ENCODE measurements at places on chromosomes 3 and 15.

GRCh38 chr3:113677737-113678136 lies 18.7 kb downstream of the USF3 start:
- DNase-seq = no peak

DNA sequence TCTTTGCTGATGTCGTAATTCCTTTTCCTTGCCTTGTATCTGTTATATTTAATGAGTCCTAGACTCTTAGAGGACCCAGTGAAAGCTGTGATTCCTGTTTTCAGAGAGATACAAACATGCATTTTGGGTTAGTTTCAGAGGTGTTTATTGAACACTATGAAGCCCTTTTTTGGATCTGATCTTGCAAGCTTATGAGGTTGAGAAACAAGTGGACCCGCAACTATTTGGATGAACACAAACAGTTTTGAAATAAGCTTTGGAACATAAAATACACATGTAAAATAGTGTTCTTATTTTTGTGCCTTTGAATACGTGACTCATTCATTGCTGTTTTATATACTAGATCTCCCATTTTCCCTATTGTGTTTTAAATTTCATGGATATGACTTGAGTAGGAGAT lies 33.5 kb downstream of the SNRK start:
- DNase-seq = no peak

DNA sequence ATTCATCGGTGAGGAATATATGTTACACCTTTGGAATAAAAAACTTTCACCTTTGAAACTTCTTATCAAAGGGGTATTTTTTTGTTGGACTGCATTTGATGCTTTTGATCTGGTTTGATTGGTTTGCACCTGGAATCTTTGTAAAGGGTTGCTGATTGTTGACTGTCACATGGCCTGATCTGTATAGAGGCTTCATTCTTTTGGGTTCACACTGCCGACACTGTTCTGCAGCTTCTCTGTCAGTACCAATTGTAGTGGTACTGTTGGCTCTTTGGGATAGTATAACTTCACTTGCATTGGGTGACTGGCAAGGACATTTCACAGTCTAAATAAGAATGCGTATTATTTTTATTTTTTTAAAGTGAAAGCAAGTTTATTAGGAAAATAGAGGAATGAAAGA lies 155.7 kb downstream of the DOCK3 start:
- no peak for DNase-seq

DNA sequence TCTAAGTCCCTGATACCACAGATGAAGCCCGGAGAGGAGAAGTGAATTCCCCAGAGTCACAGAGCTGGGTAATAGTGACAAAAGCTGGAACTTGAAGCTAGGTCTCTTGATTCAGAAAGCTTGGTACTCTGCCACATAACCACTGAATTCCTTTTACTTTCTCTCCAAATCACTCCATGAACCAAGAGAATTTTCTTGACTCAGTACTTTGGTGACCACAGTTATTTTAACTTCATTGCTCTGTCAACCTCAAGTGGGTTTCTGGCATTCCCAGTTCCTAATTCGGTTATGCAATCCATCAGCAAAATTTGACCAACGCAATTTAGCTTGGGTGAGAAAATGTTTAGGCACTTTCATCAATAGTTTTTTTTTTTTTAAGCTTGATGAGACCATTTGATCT lies 61.0 kb upstream of the PPARG start:
- no peak for DNase-seq

GRCh38 chr3:87555290-87555689 lies 278.9 kb upstream of the POU1F1 start:
- no peak for DNase-seq

- DNase-seq = no peak
Measured at GRCh38 chr15:71078506-71079207, 36.6 kb upstream of the THSD4 start.

DNA sequence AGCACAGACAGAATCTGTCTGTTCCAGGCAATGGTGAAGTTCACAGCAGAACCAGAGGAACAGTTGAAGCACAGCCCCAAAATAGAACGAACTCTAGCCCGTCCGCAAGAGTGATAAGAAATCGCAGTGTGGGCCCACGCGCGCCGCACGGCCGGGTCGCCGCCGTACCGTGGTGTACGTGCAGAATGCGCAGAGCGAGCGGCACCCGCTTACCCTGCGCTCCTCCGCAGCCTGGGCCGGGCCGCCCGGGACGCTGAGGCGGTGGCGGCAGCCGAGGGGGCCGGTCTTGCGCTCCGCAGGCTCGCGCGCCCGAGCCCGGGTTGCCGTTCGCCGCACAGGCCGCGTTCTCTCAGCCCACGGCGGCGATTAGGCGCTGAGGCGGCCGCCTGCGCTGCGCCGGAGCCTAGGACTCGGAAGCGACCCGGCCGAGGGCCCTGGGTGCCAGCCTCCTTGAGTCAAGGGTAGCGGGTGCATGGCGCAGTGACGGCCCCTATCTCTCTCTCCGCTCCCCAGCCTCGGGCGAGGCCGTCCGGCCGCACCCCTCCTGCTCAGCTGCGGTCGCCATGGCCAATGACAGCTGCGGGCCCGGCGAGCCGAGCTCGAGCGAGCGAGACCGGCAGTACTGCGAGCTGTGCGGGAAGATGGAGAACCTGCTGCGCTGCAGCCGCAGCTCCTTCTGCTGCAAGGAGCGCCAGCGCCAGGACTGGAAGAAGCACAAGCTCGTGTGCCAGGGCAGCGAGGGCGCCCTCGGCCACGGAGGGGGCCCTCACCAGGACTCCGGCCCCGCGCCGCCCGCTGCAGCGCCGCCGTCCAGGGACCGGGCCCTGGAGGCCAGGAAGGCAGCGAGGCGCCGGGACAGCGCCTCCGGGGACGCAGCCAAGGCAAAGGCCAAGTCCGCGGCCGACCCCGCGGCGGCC lies 20.5 kb downstream of the WDR73 start:
- DNase-seq = no peak

- DNase-seq = no peak
Measured at GRCh38 chr3:179956416-179956830, 80.3 kb downstream of the PEX5L start.

GRCh38 chr3:124772081-124772831 lies 42.0 kb downstream of the UMPS start:
- no peak for DNase-seq

DNA sequence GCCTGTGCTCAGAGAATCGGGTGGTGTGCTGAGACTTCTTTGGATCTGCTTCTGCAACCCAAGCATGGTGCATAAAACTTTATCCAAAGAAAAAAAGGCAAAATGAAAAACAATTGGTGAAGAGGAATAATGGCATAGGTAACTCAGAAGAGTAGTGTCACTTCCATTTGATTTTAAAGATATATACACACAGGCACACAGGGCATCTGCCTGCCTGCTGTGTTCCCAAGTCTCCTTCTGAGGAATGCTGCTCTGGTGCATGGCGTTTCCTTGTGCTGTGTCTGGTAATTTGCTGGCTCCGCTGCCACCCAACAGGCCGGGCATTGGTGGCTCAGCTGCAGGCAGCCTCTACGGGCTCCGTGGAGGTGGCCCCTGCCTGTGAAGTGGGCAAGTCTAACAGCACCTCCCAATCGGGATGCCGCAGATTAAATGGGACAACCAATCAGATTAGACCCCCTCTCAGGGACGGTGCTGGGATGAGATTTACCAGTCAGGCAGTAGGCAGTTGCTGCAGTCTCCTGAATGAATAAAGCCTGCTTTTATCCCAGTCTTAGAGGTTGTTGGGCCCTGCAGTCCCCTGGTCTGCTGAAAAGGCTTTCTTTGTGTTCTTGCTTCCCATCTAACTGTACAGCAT lies 253.7 kb upstream of the RASGRP1 start:
- no peak for DNase-seq

DNA sequence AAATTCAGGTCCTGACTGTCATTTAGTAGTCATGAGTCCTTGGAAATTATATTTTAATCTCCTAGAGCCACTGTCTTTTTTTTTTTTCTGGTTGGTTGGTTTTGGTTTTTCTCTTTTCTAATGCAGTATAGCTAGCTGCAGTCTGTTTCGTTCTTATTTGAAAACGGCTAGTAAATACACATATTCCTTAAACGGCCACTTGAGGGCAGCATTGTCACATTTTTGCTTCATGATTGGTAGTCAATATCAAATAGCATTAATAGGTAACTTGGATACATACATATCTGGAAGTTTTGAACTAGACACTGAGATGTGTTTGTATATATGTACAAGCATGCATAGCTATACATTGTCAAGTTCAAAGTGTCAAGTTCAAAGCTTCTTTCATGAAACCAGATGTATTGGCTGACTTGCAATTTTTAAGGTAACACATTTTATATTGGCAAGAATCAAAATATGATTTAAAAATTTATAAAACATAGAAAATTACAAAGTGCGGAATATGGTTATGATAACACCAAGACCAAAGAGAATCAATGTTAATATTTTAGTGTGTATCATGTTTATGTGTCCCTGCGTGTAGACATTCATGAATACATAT lies 22.5 kb downstream of the GABRA5 start:
- no peak for DNase-seq

GRCh38 chr3:117017135-117017894 lies 307.7 kb downstream of the TUSC7 start:
- no peak for DNase-seq

- DNase-seq = no peak
Measured at GRCh38 chr15:31459400-31459748, 132.7 kb downstream of the KLF13 start.

- DNase-seq = no peak
Measured at GRCh38 chr15:36323615-36324014, 255.8 kb upstream of the CDIN1 start.

DNA sequence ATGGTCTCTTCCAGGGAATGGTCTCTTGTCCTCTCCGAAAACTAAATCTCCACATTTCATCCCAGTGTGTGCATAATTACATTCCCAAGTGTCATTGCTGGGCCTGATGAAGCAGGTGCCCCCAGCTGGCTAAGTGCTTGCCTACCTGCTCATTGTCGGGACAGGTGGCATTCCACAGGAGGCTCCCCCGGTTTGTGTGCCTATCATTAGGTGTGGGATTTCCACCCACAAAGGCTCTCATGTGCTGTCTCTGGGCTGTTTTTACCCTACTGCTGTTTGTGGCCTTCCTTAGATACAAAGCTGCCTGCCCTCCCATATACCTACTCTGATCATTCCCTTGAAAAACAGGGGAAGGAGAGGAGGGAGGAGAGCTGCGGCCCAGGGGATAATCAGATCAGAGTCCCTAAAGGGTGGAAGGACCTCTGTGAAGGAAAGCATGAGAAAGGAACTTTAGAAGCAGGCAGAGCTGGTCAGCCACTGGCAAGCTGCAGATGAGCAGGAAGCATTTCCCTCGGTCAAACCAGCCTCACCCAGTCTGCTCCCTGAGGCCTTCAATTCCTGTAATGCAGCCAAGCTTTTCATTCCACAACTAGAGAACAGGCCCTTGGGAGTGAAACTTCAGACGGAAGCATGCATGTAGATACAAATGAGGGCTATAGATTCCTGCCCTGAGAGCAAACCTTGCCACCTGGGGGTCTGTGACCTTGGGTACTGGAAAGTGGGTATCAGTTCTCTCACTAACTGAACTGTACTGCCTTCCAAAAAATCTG lies 60.7 kb upstream of the HEG1 start:
- no peak for DNase-seq

DNA sequence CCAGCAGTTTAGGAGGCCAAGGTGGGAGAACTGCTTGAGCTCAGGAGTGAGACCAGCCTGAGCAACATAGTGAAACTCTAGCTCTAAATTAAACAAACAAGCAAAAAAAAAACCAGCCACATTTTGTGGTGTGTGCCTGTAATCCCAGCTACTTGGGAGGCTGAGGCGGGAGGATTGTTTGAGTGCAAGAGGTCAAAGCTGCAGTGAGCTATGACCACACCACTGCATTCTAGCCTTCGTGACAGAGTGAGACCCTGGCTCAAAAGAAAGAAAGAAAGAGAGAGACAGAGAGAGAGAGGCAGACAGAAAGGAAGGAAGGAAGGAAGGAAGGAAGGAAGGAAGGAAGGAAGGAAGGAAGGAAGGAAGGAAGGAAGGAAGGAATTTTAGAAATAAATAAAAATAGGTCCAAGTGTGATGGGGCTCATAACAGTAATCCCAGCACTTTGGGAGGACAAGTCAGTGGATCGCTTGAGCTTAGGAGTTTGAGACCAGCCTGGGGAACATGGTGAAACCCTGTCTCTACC lies 38.7 kb upstream of the LRIG1 start:
- no peak for DNase-seq

Data from 8988T (cell line).